PC-3 (cell line): ENCODE measurements at places on chromosomes 13 and 19. TPM values are rescaled to one million over a fixed set of nuclear protein-coding genes. Genes with fewer than 3 reads are reported as not detected.

- DNase-seq = peak; percentile 48
Measured at GRCh38 chr13:82758044-82758443, 1124.2 kb downstream of the SLITRK1 start.

DNA sequence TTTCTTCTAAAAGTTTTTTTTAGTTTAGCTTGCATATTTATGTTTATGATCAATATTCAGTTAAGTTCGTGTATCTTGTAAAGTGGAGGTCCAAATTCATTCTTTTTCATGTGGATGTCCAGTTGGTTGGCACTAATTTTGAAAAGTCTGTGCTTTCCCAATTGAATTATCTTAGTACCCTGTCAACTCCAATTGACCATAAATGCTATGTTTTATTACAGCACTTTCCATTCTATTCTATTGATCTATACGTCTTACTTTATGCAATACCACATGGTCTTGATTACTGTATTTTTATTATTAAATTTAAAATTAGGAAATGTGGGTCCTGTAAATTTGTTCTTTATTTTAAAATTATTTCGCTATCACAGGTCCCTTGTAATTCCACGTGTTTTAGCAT is 837.6 kb upstream of the SLC10A2 start:
- DNase-seq = no peak

DNA sequence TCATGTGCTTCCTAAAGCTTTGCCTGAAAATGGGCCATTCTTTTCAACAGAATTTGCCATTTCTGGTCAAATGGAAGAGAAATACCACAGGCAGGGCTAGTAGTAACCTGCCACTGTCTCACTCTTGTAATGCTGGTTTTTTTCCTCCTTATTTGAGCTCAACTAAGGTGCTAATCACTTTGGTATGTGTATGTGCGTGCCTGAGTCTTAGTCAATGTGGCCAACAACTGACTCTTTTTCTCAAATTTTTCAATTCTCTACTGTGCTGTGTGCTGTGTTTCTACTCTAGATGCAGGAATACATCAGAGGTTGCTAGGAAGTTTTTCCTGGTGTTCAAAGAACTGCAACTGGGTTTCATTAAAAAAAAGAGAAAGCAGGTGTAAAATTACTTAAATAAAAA is 870.2 kb downstream of the EFNB2 start:
- DNase-seq = peak; percentile 11

DNA sequence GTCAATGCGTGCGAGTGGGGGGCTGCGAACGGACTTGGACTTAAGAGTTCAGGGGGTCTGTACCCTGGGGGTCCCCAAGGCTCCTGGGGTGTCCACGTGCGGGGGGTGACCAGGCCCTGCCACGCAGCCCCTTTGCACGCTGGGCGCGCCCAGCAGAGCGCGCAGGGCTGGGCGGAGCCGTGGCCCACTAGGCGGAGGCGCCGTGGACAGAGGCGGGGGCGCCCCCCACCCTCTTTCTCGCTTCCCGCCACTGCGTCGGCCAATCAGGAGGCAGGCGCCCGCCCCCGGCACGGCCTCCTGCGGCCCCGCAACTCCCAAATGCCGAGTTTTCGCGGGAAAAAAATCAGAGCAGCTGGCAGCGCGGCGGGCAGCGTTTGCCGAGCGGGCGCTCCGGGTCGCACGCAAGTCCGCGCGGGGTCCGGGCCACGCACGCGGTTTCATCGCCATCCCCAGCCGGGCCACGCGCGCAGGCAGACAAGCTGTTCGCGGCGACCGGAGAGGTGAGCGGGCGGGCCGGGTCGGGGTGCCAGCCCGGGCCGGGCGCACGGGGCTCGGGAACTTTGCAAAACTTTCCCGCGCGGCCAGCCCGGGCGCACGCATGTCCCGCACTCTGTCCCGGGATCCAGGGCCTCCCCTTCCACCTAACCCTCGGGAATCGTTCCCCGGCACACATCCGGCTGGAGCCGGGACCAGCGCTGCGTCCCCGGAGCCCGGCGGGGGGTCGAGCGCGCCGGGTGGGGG is at the start of gene UHRF1:
UHRF1 (plus strand) TSS at position 346 of the 741 bp plus-strand sequence. CDS start 1,385 bp downstream, outside the sequence.
- DNase-seq = peak; percentile 77

DNA sequence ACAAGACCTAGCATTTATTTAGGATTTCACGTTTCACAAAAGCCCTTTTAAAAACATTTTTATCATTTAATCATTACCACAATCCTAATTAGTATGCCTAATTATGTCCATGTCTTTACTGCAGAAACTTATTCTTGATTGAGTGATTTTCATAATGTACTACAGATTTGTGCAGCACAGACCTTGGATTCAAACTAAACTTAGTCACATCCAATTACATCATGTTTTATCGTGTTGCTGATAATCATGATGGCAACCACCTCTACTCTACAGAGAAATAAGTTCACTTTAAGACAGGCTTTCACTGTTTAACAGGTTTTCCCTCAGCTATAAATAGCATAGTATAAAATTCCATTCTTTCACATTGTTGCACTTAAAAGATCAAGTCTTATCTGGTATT is 240.9 kb upstream of the RFC3 start:
- DNase-seq = no peak

DNA sequence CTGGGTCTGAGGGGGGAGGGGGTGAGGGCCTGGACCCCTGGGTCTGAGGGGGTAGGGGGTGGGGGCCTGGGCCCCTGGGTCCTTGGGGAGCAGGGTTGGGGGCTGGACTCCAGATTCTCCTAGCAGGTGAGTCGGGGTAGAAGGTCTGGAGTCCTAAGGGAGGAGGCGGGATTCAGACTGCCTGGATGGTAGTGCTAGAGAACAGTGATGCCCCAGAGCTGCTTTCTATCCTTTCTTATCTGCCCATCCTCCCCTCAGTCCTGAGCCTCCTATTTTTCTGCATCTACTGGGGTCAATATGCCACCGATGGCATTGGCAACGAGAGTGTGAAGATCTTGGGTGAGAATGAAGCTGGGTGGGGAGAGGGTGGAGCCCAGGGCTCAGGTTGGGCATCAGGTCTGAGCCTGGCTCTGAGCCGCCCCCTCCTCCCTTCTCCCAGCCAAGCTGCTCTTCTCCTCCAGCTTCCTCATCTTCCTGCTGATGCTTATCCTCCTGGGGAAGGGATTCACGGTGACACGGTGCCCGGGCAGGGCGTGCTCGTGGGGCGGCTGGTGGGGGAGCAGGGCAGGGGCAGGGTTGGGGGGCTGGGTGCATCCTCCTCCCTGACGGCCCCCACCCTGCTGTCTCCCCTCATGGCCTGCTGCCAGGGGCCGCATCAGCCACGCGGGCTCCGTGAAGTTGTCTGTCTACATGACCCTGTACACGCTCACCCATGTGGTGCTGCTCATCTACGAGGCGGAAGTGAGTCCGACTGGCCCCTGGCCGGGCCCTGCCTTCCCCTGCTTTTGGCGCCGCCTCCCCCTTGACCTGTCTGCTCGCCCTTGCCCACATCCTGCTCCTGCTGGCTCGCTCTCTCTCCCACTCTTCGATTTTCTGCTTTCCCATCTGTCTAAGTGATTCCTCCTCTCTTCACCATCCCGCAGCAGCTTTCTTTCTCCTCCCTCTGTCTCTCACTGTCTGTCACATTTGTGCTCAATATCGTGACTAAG is 3.4 kb downstream of the TMEM145 start:
- no peak for DNase-seq

DNA sequence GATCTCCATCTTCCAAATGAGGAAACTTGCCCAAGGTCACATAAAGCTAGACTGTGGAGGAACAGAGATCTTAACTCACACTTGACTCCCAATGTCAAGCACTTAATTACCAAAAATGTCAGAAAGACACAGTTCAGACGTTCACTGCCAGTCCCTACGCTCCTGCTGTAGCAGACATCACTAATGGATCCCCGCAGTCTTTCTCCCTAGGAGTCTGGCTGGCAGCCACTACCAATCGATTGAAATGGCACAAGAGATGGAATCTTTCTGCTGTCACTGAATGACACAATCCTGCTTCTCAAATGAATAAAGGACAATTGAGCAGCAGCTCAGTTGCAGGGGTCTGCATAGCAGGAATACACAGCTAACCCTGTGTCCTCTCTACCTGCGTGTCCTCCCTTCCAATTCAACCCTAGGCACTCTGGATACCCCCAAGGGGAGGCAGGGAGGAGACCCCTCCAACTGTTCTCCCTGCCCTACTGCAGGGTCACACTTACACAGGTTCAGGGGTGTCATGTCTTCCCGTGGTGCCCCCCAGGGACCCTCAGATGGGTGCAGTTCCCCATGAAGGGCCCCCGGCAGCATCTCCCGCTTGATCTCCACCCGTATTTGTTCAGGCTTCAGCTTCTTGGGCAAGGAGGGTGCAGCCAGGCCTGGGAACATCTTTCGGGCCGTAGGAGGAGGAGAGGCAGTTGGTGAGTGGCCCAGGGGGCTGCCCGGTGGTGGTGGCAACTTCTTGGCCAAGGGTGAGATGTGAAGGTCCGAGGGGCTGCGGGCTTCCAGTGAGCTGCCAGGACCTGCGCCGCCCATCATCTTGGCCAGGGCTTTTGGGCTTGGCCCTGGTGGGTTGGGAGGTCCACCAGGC is 7.9 kb upstream of the AKAP8L start:
- no peak for DNase-seq

DNA sequence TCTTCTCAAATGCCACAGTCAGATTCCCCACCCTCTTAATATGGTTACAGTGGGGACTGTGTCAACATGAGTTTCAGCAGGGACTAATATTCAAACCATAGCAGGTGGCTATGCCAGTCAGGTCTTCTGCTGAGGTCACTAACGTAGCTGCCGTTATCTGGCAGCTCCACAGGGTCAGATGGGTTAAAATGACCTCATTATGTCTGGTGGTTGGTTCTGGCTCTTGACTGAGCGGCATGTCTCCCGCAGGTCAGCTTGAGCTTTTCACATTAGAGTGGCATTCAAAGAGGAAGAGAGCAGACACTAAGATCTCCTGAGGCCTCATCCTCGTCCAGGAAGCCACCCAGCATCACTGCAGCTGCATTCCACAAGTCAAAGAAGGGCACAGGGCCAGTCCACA is 21.4 kb upstream of the IPO5 start:
- DNase-seq = no peak

DNA sequence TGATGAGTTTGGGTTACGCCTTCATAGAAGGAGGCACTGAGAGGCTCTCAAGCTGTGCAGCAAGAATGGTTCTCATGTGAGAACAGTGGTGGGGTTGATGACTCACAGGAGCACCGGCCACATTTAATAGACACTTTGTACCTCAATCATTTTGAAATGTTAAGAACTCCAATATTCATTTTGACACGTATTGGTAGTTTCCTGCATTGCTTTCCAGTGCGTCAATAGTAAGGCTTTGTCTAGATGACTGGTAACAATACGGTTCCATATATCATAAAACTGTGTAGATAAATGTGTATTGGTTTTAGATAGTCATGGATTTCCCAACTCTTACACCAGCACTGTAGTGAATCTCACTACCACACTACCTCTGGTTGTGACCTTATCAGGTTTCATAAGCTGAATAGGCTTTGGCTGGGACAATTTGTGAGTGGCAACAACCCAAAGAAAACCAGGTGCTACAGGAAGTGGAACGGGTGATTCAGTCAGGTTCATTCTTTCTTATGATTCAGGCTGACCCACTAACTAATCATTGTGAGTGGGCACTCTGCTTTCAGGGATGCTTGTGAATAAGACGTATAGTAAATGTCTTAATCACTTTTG is 362.6 kb downstream of the KLF5 start:
- DNase-seq = peak; percentile 96

DNA sequence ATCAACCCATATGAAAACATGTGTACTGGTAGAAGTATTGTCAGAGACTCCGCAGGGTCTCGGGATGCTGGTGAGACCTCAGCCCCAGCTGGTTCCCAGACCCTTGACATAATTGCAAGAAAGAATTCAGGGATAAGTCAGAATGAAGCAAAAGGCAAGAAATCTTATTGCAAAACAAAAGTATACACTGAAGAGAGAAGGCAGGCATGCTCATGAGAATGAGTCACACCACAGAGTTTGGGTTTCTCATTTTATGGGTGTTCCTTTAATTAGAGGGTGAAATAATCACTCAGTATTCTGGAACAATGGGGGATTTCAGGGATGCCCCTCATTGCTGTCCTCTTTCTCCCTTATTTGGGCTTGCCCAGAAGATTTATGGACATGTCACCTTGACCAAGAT is 1423.8 kb upstream of the MIR17HG start:
- peak; percentile 20 for DNase-seq

- DNase-seq = peak; percentile 88
Measured at GRCh38 chr19:3852614-3853254, 16.1 kb downstream of the ZFR2 start.

DNA sequence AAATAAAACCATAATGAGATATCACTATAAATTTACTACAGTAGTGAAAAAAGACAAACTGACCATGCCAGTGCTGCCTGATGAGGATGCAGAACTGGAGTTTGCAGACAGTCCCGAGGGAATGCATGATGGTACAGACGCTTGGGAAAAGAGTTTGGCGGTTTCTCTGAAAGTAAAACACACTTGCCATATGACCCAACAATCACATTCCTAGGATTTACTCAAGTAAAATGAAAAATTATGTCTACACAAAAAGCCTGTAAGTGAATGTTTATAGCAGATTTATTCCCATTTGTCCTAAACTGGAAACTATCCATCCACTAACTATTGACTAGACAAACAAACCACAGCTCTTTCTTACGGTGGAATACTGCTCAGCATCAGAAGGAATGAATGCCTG is 271.0 kb downstream of the DNAJC15 start:
- DNase-seq = no peak

DNA sequence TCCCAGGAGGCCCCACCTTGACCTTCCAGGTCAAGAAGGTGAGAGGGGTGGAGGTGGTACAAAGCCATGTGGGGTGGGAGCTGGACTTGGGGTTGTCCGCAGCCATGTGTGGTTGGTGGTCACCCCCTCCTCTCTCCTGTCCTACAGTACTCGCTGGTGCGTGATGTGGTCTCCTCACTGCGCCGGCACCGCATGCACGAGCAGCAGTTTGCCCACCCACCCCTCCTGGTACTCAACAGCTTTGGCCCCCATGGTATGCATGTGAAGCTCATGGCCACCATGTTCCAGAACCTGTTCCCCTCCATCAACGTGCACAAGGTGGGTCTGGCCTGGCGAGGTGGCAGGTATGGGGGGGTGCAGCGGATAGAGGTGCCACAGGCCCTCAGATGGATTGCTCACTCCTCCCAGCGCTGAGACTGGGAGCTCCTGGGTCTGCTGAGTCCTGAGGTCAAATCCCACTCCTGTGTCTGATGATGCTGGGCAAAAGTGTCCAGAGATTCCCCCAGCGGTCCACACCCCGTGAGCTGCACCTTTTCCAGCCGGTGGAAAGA is 1.7 kb downstream of the PPAN start:
- DNase-seq = no peak

DPF1 gene
- total RNA-seq = 7.7 and 8.1 TPM in 2 replicates

KEAP1 gene
- total RNA-seq = 151 and 184 TPM in 2 replicates

ZNF709 gene
- 0.77 and 2.2 TPM in 2 replicates for total RNA-seq
